AG04449 (cell line): ENCODE measurements at places on chromosomes 2 and 18.

DNA sequence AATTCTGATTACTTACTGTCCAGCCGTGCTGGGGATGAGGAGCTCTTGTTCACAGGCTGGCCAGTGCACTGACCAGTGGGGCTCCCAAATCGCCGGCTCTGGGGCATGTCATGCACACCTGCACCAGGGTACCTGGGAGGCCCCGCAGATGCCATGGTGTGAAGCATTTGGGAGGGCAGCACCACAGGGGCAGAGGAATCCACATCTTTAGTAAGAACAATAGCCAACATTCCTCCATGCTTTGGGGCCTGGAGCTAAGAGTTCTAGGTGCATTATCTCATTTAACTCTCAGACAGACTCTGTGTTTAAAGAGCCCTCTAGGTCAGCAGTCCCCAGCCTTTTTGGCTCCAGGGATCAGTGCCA is 104.2 kb downstream of the ACKR3 start:
- DNase-seq = no peak

GRCh38 chr2:105675841-105676240 is 68.9 kb upstream of the NCK2 start:
- no peak for DNase-seq

- DNase-seq = no peak
These were observed 94.7 kb upstream of the EFEMP1 start for GRCh38 chr2:56018267-56018666.

DNA sequence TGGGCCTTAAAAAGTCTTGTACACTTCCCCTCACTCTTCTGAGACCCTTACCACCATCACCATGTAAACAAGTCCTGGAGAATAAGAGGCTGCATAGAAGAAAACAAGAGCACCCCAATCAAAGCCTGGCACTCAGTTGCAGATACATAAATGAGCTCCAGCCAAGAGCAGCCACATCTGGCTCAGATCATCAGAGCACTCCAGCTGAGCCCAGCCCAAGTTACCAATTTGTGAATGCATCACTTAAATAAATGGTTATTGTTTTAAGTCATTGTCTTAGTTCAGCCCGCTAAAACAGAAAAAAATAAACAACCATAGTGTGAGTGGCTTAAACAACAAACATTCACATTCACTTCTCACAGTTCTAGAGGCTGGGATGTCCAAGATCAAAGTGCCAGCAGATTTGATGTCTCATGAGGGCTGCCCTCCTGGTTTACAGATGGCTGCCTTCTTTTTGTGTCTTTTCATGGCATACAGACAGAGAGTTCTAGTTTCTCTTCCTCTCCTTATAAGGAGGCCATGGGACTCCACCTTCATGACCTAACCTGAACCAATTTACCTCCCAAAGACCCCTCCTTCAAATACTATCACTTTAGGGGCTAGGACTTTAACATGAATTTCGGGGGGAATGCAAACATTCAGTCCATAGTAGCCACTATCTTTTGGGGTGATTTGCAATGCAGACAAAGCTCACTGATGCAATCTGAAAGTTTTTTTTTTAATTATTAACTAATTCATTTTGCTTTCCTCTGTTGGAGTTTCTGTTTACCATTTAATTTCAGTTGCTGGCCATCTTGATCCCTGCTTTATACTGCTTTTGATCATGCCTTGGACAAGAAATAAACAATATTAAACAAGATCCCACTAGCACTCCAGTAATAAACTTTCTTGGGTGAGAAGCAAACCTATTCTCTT is 187.5 kb upstream of the ACVR2A start:
- DNase-seq = no peak

GRCh38 chr2:77443076-77443475 is 79.1 kb downstream of the LRRTM4 start:
- DNase-seq = no peak

DNA sequence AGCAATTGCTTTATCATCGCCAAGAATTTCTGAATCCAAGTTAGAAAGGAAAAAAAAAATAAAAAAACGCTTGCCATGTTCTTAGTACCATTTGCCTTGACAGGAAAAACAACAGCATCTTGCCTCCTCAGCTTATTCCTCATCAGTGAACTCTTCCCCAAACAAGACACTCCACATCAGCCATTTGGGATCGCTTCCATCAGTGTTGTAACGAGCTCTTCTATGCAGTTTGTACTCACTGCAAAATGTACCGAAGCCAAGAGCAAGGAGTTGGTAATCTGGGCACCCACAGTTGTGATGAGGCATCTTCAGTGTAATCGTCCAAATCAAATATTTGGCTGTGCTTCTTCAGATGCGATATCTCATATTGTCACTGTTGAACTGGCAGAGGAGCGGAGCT is 503.7 kb downstream of the TMEM182 start:
- no peak for DNase-seq

- no peak for DNase-seq
These were observed 28.7 kb downstream of the NIFK start for GRCh38 chr2:121707920-121708361.

DNA sequence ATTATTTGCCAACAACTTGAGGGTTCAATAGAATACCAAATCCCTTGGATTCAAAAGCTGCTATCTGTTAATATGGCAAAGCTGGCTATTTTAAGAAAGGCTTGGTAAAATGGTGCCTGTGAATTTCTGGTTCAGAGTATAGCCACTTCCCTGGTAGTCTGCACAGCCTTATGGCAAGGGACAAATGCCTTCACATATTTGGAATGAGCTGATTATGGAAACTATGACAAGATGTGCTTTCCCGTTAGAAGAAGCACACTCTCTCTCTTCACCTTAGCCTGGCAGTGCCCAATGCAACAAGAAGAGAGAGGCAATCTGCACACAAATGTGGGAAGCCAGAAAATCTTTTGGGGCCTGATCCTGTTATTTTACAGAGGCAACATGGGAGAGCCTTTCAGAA is 47.5 kb upstream of the MAP3K20 start:
- no peak for DNase-seq

GRCh38 chr2:198063242-198063641 is 258.8 kb downstream of the PLCL1 start:
- no peak for DNase-seq

DNA sequence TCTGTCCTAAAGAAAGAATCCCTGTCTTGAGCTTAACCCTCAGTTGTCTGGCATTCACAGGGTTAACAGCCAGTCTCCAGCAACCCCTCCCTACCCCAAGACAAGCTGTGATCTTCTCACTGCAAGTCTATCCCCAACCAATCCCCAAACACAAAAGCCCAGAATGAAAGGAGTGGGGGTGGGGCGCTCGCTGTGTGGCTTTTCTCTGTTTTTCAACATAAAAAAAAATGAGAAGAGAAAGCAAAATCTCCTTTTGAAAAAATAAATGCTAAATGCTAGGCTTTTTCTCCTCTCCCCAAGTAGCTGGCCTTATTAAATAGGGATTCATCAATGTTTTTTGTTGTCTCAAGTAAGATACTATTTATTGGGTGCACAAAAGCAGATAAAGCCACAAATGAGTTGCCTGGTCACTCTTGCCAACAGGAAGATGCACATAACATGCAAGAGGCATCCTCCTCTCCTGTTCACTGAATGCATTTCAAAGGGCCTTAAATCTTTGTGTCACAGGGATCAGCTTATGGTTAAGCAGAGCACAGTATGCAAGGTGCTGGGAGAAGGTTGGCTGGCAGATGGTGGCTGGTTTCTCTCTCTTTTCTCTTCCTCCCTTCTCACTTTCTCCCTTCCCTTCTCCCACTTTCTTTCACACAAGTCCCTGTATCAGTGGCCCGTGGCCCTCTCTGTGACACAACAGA is 225.6 kb downstream of the CMPK2 start:
- no peak for DNase-seq

- DNase-seq = no peak
These were observed 152.1 kb downstream of the PXDN start for GRCh38 chr2:1591978-1592907.

DNA sequence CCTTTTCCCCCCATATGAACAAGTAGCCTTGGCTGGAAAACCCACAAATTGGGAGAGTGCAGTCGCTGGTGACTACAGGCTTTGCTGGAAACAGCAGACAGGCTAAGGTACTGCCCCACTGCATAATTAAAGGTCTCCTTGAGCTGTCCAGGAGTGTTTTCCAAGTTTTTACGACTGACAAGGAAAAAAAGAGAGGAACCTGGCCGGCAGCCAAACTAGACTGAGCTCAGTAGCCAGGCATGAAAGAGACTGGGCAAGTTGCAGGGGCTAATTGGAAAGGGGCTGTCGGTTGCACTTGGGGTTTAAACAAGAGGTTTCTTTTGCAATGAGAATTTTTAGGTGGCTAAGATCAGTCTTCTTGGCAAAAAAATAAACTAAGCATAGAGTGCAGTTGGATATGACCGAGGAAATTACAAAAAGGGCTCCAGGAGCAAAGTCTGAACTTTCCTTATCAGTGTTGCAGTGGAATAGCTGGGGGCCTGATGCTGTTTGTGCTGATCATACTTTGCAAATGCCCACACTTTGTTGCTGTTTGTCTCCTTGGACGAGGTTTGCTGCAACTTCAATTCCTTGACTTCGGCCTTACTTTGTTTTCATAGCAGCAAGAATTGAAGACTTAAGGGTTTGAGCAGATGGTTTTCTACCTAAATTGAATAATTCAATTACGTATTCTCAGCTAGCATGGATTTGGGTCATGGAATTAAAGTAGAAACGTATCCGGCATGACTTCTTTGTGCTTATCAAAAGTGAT is 2.1 kb downstream of the GULP1 start:
- no peak for DNase-seq
